ENCODE measurements at places on chromosomes 6 and 20.

DNA sequence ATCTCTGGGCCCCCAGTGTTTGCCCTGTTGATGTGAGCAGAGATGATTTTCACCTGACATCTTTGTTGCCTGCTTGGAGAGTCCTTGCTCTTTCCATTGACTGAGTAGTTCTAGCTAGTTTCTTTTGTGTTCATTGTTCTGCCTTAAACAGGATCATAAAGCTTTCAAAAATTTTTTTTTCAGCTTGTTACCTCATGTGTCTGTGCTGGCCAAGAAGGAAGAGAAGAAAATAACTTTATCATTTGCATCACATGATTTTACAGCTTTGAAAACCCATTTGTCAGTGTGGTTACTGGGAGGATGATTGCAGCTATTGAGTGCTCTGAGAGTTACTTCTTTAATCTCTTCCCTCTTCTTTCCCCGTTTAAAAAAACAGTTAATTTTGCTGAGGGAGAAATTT is 16.0 kb downstream of the FOXO3 start:
- DNase-seq, result no peak

DNA sequence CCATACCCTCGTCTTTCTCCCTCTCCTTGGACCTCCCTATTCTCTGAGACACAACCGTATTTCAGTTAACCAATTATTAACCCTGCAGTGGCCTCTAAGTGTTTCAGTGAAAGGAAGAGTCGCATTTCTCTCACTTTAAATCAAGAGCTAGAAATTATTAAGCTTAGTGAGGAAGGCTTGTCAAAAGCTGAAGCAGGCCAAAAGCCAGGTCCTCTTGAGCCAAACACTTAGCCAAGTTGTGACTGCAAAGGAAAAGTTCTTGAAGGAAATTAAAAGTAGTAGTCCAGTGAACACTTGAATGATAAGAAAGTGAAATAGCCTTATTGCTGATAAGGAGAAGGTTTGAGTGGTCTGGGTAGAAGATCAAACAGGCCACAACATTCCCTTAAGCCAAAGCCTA is 58.3 kb downstream of the SNX9 start:
- no peak for DNase-seq

- DNase-seq, result no peak
Observed at GRCh38 chr6:40409716-40410397, 177.3 kb downstream of the LRFN2 start.

GRCh38 chr6:11552442-11552841 is 14.9 kb downstream of the TMEM170B start:
- no peak for DNase-seq

DNA sequence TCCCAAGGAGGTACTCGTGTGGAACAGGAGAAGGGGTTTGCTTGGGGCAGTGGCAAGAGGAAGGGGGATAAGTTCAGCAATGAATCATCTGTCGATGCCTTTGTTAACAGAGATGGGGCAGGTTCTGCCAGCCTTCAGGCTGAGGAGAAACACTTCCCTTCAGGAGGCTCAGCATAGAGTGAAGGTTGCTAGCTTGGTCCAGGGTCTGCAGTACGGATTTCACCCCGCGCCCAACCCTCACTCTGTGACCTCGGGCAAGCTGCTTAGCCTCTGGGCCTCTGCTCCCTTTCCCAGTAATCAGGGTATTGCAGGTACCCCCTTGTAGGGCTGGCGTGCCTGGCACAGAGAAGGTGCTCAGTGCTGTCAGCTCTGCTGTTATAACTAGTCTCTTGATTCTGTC is 7.5 kb downstream of the CAPN11 start:
- no peak for DNase-seq

GRCh38 chr6:99432877-99433276 is 7.8 kb upstream of the PNISR start:
- no peak for DNase-seq

- DNase-seq, result no peak
Observed at GRCh38 chr6:123830120-123830519, 26.5 kb downstream of the NKAIN2 start.

DNA sequence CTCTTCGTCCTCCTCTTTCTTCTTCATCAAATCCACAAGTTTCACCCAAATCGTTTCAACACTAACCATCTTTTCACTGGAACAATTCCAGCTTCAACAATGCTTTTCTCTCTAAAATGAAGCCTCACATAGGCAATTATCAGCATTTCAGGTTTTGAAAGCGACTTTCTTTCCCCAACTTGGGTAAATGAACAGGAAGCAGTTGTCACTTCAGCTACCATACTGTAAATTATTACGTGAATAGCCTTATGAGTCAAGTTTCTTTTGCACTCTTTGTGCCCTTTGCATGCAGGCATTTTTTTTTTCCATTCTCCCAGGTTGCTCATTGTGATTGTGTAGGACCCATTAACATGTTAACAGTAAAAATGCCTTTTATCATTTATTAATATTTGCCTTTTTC is 121.7 kb upstream of the BTBD3 start:
- no peak for DNase-seq

- no peak for DNase-seq
Observed at GRCh38 chr6:112983713-112984261, 636.7 kb downstream of the RFPL4B start.

DNA sequence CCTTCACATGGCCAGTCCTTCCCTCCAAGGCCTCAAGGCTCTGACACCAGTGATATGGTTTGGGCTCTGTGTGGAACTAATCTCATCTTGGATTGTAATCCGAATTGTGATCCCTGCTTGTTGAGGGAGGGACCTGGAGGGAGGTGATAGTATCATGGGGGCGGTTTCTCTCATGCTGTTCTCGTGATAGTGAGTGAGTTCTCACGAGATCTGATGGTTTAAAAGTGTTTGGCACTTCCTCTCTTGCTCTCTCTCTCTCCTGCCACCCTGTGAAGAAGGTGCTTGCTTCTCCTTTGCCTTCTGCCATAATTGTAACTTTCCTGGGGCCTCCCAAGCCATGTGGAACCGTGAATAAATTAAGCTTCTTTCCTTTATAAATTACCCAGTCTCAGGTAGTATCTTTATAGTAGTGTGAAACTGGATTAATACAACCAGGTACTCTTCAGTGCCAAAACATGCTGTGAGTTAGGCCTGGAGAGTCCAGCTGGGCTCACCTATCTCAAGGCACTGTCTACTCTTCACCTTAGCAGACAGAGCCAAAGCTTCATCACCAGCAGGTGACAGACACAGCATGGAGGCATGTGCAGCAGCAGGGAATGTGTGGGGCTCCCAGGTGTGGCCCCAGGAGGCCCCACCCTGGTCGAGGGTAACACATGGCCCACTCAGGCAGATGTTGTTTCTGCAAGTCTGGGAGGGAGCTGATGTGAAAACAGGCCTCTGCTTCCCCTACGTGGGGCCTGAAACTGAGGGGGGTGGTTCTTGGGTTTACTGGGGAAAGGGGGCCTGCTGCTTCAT is 97.5 kb upstream of the CDYL start:
- DNase-seq, result no peak

DNA sequence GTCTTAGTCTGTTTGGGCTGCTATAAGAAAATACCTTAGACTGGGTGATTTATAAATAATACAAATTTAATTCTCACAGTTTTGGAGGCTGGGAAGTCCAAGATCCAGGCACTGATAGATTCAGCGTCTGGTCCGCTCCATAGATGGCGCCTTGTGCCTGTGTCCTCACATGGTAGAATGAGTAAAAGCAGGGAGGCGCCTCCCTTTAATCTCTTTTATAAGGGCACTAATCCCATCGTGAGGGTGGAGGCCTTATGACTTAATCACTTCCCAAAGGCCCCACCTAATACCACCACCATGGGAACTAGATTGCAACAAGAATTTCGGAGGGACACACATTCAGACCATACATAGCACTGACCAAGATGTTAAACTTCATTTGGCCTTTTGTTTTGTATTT is 91.2 kb upstream of the TMEM181 start:
- no peak for DNase-seq

- DNase-seq, result no peak
Observed at GRCh38 chr20:63060057-63060991, 53.6 kb upstream of the BHLHE23 start.

Data from stimulated activated CD4-positive, alpha-beta T cell treated with anti-CD3 and anti-CD28 coated beads, TNF-alpha, amount 100 ng/mL, for 48 hours (primary cell).